GDM1 (cell line): ENCODE measurements at places on chromosomes 5 and 9.

DNA sequence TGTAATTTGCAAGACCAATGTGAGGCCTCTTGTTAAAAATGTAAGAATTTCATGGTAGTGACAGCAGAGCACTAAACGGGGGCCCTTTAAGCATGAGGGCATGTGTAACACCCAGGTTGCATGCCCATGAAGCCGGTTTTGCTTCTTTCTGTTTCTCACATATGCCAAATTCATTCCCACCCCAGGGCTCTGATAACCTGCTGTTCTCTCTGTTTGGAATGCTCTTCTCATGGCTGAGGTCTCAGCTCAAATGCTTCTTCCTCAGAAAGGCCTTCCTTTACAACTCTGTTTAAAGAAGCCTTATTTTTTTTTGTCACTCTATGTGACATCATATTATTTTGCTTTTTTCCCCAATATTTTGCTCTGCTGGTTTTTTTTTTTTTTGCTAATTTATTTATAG lies 369.0 kb downstream of the KIAA0825 start:
- DNase-seq: no peak

GRCh38 chr5:73780302-73781080 lies 154.5 kb downstream of the ARHGEF28 start:
- no peak for DNase-seq

- DNase-seq: no peak
These were observed 17.2 kb downstream of the STARD4 start for GRCh38 chr5:111495159-111495558.

DNA sequence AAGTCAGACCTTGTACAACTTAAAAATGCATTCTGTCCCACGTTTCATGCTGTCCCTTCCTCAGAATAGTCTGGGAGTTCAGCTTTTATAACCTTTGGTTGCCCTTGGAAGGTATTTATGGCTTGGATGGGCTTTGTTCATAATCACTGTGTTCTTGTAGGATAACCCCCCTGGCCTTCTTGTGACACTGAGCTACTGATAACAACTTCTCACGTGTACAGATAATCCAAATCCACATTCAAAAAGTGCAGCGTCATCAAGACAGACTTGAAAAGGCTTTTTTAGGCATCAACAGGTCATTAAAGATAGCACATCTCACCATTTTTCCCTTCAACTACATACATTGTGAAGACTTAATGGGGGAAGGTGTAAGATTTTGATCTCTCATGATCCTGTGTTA lies 42.0 kb downstream of the SLC1A3 start:
- DNase-seq: no peak

GRCh38 chr9:127825319-127826051 lies 22.8 kb downstream of the FPGS start:
- no peak for DNase-seq

- no peak for DNase-seq
These were observed 15.7 kb upstream of the TNC start for GRCh38 chr9:115133649-115134048.

DNA sequence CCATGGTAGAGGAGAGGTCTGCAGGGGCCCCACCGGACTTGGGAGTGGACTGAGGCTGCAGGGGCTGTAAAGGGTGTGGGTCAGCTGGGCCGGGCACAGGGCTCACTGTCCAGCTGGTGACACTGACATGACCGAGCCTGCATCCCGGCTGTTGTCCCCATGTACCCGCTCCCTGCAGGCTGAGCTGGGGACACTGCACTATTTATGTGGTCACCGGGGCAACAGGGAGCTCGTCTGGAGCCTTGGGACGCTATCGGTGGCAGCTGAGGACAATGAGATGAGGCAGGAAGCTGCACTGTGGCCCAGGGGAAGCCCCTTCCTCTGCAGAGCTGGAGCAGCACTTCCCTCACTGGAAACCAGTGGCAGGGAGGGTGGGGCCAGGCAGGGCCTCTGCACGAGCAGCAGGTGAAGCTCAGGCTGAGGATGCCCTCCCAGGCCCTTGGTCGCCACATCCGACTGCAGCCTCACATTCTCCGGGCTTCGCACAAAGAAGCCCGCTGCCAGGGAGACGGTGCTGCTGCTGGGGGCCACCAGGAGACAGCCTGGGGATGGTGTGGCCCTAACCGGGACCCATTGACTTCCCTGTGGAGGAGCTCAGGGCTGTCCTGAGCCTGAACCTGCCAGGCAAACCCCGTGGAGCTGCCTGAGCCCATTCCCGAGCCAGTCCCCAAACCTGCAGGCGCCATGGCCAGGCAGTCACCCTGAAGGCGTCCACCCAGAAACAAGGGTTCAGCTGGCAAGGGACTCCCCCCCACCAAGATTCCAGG lies 26.4 kb downstream of the ZDHHC11B start:
- no peak for DNase-seq

DNA sequence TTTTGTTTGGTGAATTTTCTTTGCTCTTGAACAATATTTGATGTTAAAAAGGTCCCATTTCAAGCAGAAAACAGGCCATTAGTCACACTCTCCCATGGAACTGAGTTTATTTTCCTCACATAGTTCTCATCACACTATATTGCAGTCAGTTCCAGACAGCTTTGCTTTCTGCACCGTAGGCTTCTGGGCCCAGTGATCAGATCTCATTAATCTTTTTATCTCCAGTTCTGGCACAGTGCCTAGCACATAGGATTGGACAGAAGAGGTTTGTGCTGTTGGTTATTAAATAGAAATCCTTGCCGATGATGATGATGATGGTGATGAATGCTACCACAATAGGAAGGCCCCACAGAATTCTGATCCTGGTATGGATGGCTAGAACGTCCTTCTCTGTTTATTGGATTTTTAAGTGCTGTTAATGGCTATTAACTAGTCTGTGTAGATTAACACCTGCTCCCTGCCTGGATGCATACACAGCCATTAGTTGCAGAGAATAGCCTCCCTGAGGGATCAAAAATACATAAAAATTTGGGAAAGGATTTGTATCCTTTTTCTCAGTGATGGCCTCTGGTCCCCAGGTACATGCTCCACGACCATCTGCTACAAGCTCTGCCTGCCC lies 52.0 kb upstream of the NTRK2 start:
- no peak for DNase-seq

GRCh38 chr5:82642313-82642712 lies 364.2 kb upstream of the RPS23 start:
- DNase-seq: no peak

- DNase-seq: no peak
These were observed 458.8 kb upstream of the ZNF462 start for GRCh38 chr9:106404137-106404536.

DNA sequence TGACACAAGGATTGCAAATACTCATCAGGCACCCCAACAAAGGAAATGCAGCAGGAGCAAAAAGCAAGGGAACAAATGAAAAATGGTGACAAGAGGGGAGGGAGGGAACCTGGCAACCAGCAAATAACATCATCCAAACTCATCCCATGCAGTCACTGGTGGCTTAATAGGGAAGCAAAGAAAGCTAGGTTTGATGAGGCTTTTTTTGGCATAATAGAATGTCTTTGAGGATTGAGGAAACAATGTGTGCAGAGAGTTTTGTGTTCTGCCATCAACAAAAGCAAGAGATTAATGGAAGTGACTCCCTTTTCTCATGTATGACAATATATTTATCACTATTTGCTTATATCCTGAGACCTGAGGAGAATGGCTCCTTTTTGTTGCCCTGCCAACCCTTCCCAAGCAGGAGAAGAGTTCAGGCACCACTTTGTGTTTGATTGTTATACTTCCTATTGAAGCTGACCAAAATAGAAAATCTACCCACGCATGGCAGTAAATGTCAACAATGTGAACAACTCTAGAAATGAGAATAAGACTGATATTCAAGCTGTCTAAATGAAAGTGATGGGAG lies 375.7 kb downstream of the CAAP1 start:
- DNase-seq: no peak

DNA sequence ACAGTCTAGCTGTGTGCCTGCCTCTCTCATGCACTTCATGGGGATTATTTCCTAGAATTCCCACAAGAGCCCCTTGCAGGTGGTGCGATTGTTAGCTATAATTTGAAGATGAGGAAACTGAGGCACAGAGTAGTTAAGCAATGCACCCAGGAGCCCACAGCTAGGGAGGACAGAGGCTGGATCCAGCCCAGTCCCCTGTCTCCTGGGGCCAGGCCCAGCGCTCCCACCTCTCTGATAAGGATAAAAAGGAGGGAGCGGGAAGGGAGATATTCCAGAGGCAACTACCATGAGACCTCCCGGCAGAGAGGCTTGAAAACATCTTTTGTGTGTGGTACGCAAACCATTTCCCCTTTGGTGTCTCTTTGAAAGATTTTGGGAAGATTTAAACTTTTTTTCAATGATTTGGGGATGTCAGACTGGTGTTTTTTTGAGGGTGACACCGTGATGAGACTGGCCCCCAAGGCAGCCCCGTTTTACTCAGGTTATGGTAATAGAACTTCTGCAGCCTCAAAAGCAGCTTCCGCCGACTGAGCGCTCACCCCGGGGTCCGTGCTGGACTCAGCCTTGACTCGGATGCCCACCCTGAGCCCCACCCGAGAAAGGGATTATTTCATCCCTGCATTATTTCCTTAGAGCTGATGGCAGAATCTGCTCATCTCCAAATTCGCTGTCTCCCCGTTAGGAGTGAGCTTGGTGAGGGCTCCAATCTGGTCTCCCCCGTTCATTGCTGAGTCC lies 144.7 kb upstream of the IER5L start:
- no peak for DNase-seq

- DNase-seq: no peak
These were observed 3.0 kb downstream of the FRRS1L start for GRCh38 chr9:109164042-109164441.

DNA sequence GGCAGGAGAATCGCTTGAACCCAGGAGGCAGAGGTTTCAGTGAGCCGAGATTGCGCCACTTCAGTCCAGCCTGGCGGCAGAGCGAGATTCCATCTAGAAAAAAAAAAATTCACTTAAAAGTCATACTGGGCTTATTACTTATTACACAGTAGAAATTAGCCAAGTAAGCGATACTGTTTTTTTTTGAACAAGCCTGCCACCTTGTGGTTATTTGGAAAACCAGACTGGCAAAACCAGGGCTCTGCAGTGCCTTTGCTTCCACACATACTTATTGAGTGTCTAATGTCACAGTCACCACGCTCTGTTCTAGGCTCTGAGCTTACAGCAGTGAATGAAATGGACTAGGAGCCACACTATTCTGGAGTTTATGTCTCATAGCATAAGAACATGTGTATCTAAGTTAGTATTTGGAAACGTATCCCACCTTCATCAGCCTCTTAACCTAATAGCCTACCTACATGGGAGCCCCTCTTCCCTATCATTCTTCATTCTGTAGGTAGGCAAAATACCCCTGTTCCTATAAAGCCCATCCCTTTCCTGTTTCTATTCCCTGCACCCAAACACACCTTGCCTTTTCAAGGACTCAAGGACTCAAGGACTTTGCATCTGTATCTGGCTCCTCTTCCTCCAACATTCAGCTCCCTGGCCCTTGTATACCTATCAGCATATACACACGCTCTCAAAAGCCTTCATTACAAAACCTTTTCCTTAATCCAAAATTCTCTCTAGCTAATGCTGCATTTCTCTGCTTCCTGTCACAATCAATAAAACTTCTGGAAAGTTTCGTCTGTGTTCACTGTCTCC lies 13.9 kb upstream of the BASP1 start:
- DNase-seq: no peak

GRCh38 chr5:135386886-135387628 lies 12.0 kb downstream of the MACROH2A1 start:
- DNase-seq: no peak

GRCh38 chr5:127650022-127650421 lies 1.1 kb downstream of the CTXN3 start:
- no peak for DNase-seq

DNA sequence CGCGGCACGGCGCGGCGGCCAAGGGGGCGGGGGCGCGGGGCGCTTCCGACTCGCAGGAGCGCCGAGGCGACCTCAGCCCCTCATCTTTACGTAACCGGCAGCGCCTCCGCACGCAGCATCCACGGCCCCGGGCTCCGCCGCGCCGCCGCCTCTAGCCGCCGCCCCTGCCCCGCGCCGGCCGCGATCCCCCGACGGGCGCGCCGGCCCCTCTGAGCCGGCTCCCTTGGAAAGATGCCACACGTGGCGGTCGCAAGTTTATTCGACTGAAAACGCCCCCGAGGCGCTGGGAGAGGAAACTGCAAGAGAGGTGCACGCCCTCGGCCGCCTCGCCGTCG lies 1.0 kb downstream of the KLF9 start:
- DNase-seq: peak; percentile 42

- DNase-seq: no peak
These were observed 236.9 kb downstream of the CD180 start for GRCh38 chr5:66959653-66960052.

DNA sequence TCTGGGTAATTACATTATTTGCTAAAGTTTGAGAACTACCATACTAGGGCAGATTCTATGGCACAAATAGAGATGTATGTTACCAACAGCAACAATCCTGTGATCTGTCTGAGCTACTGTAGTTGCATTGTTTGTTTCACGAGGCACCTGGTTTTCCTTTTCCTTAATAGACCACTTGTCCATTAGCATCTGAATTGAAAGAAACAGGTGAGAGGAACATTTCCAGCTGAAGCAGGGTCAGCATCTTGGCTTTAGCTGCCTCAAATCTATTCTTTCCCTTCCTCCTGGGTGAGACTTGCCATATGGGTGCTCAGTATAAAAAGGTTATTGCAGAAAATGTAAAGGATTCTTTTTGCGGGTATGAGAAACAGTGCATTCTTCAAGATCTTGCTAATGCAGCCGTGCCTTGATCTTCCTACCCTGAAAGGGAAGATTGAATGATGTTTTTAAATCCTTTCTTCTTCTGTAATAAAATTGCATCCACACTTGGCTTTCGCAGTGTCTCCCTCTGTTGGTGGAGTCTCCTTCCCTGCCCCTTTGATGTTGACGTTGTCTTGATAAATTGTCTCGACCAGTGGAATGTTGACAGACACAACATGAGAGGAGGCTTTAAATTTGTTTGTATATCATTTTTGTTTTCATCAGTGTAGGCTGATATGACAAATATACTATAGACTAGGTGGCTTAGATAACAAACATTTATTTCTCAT lies 118.0 kb upstream of the BRINP1 start:
- no peak for DNase-seq

- peak; percentile 13 for DNase-seq
These were observed 13.9 kb downstream of the TLR4 start for GRCh38 chr9:117718085-117718484.

DNA sequence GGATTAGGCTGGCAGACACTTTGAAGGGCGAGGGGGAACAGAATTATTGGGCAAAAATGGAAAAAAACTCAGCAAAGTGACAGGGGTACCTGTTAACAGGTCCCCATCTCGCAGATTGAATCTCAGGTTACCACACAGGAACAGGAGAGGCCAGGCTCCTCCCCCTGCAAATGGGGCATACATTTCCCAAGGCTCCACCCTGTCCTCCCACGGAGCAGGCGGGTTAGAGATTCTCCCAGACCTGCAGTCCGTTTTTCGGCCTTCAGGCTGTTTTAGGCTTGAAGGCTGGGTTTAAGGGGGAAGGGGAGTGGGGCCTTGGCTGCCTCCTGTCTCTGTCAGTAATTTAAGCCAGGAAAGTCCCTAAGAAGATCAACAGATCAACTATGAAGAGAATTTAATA lies 42.7 kb downstream of the LRRC70 start:
- no peak for DNase-seq

DNA sequence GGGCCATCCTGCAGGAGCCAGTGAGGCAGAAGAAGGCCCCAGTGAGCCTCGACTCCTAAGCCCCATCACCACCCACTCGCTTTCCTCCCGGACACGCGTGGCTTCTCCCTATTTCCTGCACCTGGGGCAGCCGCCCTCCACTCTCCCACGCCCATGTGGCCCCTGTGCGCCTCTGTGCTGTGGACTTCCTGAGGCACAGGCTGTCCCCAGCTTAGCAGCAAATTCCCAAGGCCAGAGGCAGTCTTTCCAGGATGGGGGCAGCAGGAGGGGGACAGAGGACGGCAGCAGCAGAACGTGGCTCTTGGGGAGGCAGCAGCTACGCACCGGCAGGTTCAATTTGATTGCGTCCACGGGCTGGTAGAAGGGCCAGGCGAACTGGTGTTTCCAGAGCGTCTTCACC lies 14.9 kb downstream of the BRD3 start:
- DNase-seq: no peak
